Stimulated activated CD8-positive, alpha-beta memory T cell treated with anti-CD3 and anti-CD28 coated beads, Interleukin-15, amount 100 ng/mL, for 24 hours (primary cell): ENCODE measurements at places on chromosomes 2 and 18.

- DNase-seq, result no peak
These were observed 54.1 kb downstream of the ATP8B1 start for GRCh38 chr18:57748770-57749603.

DNA sequence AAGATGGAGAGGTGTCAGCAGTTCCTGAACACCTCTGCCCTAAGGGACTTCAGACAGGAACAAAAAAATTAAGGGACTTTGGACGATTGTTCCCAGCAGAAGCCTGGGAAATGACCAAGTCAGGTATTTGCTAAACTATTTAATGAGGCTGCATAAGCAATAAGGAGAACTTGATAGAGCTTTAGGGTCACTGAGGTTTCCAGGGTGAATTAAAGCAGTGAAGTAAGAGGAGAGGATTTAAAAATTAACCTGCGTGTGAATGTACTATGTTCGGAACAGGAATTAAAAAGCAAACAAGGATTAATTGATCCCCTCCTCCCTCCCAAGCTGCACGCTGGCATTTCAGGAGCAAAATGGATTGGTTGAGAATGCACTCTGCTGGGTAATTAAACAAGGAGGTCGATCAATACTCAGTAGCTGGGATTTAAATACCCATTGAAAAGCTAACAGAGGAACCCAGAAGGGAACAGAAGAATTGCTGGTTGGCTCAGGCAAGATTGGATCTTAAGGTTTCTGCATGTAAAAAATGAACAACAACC lies 157.2 kb downstream of the RNF152 start:
- DNase-seq, result no peak

DNA sequence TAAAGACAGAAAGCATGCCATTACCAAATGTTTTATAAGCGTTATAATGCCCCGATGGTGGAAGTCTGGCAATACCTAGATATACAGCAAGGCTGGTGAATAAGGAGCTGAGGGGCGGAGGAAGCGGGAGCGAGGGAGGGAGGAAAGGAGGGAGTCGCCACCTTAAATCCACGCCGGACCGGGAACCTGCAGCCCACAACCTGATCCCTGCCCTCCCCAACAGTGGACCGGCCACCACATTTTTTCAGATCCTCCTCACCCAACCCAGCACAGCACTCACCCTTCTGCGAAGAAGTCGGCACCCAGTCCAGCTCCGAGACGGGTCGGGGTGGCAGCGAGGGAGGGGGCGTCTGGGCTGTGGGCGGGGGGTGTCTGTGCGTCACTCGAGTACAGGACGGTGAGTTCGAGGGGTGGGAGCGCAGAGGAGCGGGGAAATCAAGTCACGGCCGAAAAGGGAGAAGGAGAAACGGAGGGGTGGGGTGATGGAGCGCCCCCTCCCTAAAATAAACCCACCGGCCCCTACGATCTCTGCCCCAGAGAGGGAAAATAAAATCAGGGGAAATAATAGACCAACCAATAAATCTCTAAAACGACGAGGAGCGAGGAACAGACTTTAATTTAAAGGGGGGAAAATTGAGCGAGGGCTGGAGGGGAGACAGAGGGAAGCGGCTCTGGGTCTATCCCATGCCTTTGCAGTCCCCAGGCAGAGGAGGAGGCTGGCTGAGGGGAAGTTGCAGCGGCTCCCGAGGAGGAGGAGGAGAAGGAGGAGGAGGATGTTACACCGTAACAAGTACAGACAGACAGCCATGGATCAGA lies 96.5 kb upstream of the SERTAD2 start:
- peak; percentile 6 for DNase-seq

GRCh38 chr2:68362749-68363148 lies 2.3 kb upstream of the PLEK start:
- DNase-seq, result no peak

- DNase-seq, result no peak
These were observed 581 bp downstream of the CAPN14 start for GRCh38 chr2:31216734-31217133.

GRCh38 chr2:113232740-113233139 lies 46.0 kb downstream of the PAX8 start:
- no peak for DNase-seq

- DNase-seq, result no peak
These were observed 420.3 kb upstream of the MMADHC start for GRCh38 chr2:150007815-150008430.

GRCh38 chr2:28362991-28363521 lies 29.6 kb upstream of the FOSL2 start:
- DNase-seq, result no peak

- DNase-seq, result no peak
These were observed 5.1 kb downstream of the AGPS start for GRCh38 chr2:177397481-177398289.
